ENCODE measurements at places on chromosomes 6 and 20.

- DNase-seq = no peak
Observed at GRCh38 chr20:58046311-58046710, 182.1 kb downstream of the ANKRD60 start.

DNA sequence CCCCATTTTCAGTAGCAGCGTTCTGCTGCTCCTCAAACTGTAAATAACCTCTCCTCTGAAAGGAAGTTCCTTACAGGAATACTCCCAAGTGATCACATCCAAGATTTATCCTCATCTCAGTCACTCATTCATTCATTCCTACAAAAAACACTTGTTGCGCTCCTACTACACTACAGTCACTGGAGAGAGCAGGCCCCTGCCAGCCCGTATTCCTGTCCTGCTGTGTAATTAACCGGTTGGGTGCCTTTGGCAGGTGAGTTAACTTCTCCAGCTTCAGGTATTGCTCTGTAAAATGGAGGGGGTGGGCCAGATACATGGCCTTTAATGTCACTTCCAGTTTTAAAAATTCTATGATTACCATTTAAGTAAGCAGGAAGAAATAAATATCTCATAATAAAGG, 15.0 kb upstream of the ZBTB24 start:
- DNase-seq = no peak

GRCh38 chr6:19929312-19929711, 92.1 kb downstream of the ID4 start:
- DNase-seq = no peak

DNA sequence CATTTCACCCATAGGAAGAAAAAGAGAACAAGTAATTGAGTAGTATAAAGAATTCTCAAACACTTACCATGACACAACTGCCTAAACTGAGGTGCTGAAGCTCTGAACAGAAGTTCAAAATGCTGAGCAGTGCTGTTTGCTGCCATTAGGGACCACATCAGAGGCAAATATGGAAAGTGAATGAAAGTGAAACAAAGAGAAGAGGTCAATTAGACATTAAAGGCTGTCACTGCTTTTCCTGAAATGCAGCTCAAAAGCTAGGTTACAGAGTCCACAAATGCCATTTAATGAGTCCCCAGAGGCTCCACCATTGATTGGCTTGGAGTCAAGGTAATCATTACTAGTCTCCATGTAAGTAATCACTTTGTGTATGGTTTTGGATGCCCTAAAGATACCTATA, 46.1 kb downstream of the POU3F2 start:
- DNase-seq = no peak

DNA sequence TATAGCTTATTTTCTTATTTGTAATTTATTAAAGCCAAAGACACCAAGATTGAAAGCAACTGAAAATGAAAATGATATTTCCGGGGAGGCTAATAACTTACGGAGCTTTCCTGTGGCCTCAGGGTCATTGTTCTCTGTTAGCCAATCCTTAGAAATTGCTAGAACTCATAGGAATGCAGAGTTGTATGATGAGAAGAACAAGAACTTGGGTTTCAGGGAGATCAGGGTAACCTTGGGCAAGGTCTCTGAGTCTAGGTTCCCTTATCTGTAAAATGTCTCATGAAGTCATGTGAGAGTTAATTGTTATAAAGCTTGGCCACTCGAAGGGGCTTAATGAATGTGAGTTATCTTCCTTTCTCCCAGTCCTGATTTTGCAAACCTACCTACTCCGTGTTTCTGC, 20.1 kb upstream of the SERINC3 start:
- DNase-seq = no peak

DNA sequence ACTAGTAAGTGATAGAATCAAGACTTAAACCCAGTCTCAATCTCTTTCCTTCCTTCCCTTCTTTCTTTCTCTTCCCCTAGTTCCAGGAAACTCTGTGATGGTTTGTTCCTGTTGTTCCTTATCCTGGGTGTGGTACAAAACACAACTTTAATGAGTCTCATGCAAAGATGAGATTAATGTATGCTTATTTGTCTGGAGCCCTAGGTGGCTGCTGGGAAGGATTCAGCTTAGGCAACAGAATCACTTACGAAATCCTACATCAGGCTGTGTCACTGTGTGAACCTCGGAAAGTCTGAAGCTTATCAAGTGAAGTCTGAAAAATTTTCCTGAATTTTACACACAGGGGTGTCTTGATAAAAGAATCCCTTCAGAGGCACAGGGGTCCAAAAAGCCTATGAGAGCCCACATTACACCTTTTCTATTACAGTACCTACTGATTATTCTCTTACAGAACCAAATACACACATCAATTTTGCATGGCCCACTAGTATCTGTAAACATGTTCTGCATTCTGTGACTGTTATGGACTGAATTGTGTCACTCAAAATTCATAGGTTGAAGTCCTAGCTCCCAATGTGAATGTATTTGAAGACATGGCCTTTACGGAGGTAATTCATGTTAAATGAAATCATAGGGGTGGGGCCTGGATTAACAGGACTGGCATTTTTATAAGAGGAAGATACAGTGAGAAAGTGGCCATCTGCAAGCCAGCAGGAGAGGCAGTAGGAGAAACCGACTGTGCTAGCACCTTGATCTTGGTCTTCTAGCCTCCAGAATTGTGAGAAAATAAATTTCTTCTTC, 144.7 kb downstream of the MYB start:
- DNase-seq = no peak

DNA sequence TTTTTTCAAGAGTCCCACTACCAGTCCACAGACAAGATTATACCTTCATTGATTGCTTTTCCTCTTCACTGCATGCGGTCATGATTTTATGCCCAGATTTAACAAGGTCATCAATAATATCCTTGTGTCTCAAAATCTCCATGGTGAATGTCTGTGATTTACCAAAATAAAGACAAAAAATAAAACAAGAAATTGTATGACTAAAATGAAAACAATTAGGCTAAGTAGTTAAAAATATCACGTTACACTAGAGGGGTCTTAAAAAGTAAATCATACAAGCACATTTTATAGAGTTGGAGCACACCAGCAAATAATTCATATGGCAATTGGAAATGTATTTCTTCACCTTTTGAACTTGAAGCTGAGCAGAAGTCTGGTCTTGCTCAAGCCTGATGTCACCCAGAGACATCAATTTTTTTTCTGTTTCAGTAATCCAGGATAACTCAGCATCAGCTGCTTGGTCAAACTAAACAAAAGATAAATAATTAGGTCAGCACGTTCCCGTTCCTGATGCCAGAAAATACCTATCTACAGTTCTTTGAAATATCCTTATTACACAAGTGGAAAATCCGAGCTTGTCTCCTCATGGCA, 125.4 kb downstream of the DST start:
- DNase-seq = peak; percentile 69

DNA sequence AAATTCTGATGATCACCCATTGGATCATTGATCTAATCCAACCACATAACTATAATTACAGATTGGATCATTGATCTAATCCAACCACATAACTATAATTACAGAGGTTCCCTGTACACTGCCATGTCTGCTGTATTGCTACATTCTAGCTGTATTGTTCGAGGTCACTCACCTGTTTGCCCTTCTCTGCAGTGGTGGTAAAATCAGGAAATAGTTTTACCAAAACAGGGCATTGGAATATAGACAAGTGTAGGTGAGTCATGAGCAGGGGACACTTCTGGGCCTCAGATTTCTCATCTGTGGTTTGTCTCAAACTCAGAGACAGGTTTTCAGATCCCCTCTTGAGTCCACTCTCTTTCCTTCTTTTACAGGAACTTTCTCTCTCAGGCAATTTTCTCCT, 9.0 kb upstream of the AFDN start:
- DNase-seq = no peak

DNA sequence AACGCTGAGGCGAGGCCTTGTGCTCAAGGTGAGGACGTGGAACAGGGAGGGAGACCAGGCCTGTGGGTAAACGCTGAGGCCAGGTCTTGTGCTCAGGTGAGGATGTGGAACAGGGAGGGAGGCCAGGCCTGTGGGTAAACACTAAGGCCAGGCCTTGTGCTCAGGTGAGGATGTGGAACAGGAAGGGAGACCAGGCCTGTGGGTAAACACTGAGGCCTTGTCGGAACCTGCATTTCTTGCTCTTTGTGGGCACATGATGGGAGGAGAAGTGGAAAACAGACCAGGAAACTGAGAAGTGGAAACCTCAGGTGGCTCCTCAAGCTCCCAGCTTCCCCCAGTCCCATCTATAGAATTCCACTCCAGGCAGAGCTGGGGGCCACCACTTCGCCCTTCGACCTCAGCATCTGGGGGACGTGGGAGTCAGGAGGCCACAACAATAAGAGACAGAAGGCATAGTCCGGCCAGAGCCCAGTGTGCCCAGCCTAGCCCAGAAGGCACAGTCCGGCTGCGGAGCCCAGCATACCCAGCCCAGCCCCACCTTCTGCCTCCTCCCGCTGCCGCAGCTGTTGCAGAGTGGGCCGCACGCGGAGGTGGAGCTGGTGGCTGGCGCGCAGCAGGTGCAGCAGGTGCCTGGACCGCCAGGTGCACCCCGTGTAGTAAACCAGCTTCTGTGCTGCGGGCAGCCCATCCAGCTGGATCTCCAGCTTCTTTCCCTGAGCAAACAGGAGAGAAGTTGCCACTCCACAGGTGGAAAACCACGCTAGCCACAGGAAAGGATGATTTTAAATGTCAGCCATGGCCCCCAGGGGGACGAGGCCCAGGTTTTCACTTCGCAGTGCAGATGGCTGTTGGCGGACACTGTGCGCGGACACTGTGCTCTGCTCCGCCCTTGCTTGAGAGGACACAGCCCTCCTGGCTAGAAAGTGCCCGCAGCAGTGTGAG, 17.5 kb downstream of the FRMD1 start:
- no peak for DNase-seq

DNA sequence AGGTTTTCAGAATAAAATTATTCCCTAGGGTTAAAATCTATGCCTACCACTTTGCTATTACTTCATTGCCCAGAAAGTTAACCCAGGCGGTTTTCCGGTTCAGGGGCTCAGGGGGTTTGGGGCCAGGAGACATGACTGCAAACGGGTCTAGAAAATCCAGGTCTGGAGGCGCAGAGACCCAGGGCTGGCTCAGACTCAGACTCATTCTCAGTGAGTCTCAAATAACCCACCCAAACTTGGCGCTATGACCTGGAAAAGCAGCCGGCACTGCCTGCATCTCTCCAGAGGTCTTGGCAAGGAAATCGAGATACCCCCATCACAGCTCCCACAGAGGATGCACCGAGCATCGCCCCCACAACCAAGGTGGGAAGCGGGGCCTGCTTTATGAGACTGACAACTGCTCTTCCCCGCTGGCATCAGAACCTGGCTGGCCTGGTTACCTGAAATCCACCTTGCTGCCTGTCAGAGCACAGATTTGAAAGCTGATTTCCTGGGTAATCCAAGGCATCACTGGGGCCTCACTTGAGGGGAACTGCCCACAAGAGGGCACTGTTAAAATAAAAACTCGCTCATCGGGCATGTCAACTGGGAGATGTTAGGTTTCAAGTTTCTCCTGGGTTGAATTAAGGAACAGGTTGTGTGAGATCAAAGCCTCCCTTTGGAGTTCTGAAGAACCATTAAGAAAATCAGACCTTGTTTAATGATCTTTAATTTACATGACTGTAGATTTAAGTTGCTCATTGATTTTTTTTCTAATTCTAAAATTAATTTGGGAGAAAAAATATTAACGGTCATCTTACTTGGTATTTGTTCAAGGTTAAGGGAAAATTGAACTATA, 55.1 kb downstream of the KIF16B start:
- peak; percentile 58 for DNase-seq

DNA sequence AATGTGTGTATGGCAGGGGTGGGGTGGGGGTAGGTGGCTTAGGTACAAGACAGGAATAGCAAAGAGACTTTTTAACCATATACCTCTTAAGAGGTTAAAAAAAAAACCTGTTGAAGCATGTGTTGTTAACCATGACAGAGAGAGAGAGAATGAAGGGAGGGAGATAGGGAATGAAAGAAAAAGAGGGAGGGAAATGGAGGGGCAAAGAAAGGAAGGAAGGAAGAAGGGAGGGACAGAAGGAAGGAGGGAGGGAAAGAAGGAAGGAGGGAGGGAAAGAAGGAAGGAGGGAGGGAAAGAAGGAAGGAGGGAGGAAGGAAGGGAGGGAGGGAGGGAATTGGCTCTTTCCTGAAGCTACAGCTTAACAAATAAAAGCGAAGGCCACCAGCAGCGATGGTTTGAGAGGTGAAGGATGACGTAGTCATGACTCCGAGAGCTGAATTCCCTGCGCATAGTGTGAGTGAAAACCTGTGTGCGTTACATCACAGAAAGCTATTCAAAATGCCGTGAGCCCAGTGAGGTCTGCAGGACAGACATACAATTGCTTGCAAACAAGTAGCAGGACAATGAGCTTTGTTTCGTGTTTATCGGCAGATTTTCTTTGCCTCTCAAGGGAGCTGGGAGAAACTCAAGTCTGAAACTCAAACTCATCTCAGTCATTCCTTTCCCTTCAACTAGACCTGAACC, 88.6 kb upstream of the NEDD9 start:
- DNase-seq = no peak

DNA sequence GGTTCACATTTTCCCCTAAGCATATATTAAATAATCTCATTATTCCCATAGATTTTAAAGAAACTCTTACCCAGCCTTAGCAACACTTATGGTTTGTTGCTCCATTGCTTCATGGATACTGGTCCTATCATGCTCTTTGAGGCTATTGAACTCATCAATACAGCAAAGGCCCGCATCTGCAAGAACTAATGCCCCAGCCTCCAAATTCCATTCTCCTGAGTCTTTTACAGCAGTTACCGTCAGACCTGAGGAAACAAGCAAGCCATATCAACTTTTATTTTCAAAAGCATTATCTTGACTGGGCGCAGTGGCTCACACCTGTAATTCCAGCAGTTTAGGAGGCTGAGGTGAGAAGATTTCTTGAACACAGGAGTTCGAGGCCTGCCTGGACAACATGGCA, 37.7 kb upstream of the ASF1A start:
- no peak for DNase-seq

DNA sequence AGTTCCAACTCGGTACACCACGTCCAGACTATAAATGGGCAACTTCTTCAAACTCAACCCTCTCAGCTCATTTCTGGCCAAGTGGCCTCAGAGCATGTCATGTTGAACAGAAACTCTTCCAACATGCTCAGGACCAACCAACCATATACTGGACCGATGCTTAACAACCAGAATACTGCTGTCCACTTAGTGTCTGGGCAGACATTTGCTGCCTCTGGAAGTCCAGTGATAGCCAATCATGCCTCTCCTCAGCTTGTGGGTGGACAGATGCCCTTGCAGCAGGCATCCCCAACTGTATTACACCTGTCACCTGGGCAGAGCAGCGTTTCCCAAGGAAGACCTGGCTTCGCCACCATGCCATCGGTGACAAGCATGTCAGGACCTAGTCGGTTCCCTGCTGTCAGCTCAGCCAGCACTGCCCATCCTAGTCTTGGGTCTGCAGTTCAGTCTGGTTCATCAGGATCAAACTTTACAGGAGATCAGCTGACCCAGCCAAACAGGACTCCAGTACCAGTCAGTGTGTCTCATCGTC, 47.8 kb downstream of the BICRAL start:
- DNase-seq = no peak

- DNase-seq = peak; percentile 89
Observed at GRCh38 chr6:17714879-17715851, 8.4 kb upstream of the NUP153 start.

- peak; percentile 25 for DNase-seq
Observed at GRCh38 chr6:112620812-112621569, 273.9 kb downstream of the RFPL4B start.

Measured in fibroblast of the aortic adventitia (primary cell).